ENCODE measurements at places on chromosomes 1 and 21.

- no peak for DNase-seq
These were observed 41.9 kb downstream of the CTNNBIP1 start for GRCh38 chr1:9868244-9868590.

- DNase-seq = no peak
These were observed 107.8 kb downstream of the SLC30A10 start for GRCh38 chr1:219820551-219820950.

GRCh38 chr1:210246447-210246846 is 13.9 kb downstream of the SERTAD4 start:
- DNase-seq = no peak

DNA sequence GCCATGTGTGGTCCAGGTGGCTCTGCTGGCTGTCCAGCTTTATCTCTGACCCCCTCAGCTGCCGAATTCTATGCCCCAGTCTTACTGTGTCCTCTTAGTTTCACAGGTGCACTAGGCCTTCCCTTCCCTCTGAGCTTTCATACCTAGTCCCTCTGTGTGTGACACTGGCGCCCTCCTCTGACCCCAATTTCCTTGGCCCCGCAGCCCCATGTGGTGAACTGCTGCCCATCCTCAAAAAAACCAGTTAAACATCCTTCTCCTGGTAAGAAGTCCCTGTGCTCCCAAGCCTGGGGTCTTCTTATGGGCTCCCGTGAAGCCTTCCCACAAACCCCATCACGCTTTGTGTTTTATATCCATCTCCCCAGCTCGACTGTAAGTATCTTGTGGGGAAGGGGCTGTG is 93.9 kb upstream of the TSPAN2 start:
- DNase-seq = no peak

- DNase-seq = no peak
These were observed 16.4 kb downstream of the SPRTN start for GRCh38 chr1:231354330-231355020.

DNA sequence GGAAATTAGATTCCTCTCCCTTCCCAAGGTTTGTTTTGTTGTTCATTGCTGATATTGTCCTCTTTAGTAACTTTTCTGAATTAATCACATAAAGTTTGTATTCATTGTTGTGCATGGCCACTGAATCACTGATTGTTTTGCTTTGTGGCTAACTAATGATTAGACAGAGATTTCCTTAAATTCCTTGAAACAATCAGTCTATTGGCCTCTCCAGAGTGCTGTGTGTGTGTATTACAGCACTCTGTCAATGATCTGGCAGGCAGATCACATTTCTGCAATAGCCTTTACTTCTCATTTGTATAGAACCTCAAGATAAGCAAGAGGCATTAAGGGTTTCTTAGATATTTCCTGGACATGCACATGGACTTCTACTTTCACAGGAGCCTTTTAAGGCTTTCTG is 78.6 kb downstream of the DUSP10 start:
- no peak for DNase-seq

Data from left hindlimb (tissue), 1 donor.